ENCODE measurements at places on chromosomes 11 and 22. TPM values are rescaled to one million over a fixed set of nuclear protein-coding genes. Genes with fewer than 3 reads are reported as not detected.
A peak's percentile ranks its signal among the peaks of the same experiment; 100 is the strongest.

DNA sequence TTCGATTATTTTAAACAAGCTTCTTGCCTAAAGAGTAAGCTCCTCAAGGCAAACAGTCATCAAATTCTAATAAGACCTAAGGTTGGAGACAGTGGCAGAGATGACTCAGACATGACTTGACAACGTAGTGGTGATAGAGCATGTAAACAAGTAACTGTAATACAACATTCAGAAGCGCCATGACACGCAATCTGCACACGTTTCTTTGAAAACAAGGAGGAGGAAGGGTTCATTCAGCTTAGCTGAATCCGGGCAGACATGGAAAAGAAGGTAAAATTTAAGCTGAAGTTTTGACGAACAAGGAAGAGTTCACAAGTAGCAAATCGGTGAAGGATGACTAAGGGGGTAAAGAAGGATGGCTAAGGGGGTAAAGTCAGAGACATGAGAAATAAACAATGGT, 152.4 kb upstream of the ZC3H12C start:
- DNase-seq, result no peak

HIC2 gene
- 1.5 TPM for total RNA-seq

DNA sequence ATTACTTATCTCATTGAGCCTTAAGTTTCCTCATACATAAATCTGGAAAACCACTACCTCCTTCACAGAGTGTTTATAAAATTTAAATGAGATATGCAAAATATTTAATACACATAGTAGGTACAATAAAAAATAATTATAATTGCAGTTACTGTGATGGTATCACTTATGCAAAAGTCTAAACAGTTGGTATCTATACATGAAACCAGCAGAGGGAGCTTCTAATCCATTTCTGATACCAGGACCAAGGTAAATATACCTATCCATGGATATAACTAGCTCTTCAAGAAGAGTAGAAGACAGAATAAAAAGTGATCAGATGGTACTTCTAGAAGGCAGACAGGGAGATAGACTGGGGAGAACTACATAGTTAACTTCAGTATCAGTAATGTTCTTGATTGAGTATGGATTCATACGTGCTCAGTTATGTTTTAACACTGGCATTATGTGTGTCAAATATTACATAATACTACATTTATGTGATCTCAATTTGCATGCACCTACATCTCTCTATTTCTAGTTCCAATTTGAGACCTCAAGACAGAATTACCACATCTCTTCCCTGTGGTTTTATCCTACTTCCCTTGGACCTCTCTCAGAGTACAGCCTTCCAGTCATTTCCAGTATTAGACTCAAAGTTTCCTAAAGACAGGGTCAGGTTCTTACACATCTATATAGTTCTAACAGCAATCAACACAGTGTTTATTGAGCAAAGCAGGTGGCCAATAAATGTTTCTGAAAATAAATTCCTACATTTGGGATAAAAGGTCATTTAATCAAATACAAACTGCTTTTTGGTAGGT, 13.7 kb upstream of the TSG101 start:
- DNase-seq, result no peak

DNA sequence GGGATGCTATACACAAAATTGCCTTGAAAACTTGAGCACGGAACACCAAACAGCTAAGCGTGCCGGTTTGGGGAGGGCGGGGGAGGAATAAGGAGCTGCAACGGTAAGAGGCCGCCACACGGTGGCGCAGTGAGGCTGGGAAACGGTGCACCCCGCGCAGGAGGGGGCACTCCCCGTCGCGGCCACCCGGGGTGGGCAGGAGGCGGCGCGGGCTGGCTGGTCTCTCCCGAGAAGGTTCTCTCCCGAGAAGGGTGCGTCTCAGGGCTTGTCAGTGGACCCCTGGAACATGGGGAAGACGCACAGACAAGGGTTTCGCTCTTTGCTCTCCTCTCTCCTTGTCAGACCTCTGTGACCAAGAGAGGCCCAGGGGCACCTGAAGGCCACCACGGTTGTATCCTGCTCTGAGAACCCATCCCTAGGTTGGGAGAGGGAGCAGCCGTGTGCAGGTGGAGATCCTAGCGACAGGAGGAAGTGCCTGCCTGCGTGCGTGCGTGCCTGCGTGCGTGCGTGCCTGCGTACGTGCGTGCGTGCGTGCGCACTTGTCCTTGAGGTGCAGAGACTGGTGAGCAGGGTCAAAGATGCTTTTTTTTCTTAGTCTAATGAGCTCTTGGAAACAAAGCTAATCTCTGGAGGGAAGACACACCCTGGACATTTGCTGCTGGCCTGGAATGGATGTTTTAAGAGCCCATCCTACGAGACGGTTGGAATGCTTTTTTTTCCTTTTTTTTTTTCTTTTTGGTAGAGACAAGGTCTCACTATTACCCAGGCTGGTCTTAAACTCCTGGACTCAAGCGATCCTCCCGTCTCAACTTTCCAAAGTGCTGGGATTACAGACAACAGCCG, 18.1 kb upstream of the JAM3 start:
- DNase-seq, result peak; percentile 71

ZNF195 gene
- 8.2 TPM for total RNA-seq

DNA sequence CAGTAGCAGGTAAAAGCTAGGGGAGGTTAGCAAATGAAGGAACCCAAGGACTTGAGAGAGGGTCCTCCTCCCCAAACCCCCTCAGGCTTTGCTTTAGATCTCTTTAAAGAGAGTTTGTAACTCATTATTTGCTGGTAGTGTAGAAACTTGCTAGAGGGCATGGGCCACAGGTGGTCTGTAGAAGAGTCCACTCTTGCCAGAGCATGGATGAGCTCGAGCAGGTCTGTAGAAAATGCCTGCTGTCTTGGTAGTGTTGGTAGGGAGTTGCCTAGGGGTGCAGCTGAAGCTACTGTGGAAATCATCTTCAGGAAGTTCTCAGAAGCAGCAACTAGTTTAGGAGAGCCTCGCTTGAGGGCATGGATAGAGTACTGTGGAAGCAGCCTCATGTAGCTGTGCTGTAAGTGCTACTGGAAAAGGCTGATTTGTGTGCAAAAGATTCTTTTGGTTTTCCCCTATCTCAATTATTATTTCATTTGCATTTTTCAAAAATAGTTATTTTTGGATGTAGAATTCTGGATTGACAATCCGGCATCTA, 104.3 kb downstream of the TMEM135 start:
- DNase-seq, result no peak

ATG16L2 gene
- total RNA-seq, result 14.4 TPM

GRCh38 chr11:73760679-73761402, at the start of gene RAB6A:
RAB6A (minus strand) TSS chr11:73761074; CDS start chr11:73760635, 439 bp downstream.
- peak; percentile 100 for DNase-seq

PLAAT5 gene
- 1.4 TPM for total RNA-seq

CARD18 gene
- 0.63 TPM for total RNA-seq

TPBGL gene
- total RNA-seq, result 0.16 TPM

TRIM66 gene
- 4.1 TPM for total RNA-seq

KLHL35 gene
- 0.74 TPM for total RNA-seq

MRGPRE gene
- total RNA-seq, result 0.36 TPM

LPXN gene
- 4.4 TPM for total RNA-seq

GRCh38 chr11:33063326-33063881, 24.0 kb downstream of the TCP11L1 start:
- DNase-seq, result no peak

- DNase-seq, result no peak
Measured at GRCh38 chr11:86358720-86359119, 16.0 kb upstream of the CCDC81 start.

GRCh38 chr11:113587308-113587739, 112.1 kb upstream of the DRD2 start:
- no peak for DNase-seq

DNA sequence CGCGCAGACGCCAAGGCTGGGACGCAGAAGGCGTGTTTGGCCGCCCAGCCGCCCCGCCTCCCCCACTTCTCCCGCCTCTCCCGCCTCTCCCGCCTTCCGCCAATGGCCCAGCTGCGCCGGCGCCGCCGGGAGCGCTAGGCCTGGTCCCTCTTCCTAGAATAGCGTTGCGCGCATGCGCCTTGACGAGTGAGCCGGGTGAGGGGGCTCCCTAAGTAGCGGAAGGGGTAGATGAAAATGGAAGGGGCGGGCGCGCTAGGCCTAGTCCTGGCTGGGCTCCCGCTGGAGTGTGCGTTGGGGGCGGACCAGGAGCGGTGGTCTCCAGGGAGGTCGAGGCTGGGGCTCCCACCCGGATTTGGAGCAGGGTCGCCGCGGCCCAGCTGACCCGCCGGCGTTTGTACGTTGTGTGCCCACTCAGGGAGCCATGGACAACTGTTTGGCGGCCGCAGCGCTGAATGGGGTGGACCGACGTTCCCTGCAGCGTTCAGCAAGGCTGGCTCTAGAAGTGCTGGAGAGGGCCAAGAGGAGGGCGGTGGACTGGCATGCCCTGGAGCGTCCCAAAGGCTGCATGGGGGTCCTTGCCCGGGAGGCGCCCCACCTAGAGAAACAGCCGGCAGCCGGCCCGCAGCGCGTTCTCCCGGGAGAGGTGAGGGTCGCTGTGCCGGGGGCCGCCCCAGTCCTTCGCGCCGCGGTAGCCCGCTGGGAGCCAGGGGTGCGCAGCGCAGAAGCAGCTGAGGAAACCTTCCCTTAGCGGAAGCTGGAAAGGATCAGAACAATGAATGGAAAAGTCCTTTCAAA, at the start of gene AKIP1:
AKIP1 (plus strand) TSS at position 161 of the 795 bp plus-strand sequence; CDS start at position 422, 261 bp downstream.
- peak; percentile 96 for DNase-seq

- DNase-seq, result no peak
Measured at GRCh38 chr11:57638811-57639320, 10.8 kb downstream of the YPEL4 start.

DNA sequence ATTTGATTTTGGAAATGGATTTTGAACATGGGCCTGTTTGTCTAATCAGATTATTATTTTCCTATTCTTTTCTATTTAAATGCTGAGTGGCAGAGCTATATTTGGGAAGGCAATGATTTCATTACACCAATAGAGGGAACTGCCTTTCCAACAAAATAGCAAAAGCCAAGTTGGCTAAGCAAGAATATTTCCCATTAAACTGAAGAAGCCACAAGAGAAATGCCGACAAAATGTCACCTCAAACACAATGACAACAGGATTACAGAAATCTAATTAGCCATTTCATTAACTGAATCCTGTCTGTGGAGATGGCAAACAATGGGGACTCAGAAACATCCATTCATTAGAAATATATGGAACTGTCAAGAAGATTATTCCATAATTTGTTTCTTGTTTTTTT, 1593.1 kb upstream of the RAG2 start:
- no peak for DNase-seq

DNA sequence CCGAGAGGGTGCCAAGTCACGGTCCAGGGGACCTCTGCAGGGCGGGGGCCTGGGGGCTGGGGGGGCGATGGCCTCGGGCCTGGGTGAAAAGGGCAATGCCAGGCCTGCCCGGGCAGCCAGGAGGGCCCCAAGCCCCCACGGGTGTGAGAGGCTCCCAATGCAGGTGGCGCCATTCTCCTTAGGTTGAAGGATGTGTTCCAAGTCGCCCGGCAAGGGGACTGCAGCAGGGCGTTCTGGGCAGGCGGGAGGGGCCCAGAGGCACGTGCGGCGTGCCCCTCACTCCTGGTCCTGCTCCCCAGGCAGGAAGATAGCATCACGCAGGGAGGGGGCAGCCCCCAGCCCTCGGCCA, 730 bp upstream of the TNNI2 start:
- no peak for DNase-seq

All from left ventricle myocardium inferior (tissue), 1 donor.